Melanocyte of skin (primary cell): ENCODE measurements at places on chromosomes 2 and 18. TPM values are rescaled to one million over a fixed set of nuclear protein-coding genes. Genes with fewer than 3 reads are reported as not detected.

The MOCOS gene
- total RNA-seq = 46.9 and 69.2 TPM in 2 replicates

The PID1 gene
- total RNA-seq = under 0.01 and 0.77 TPM in 2 replicates

The TRABD2A gene
- 2.4 and 3.6 TPM in 2 replicates for total RNA-seq

The TRAPPC8 gene
- 43.4 and 64.0 TPM in 2 replicates for total RNA-seq

The MRPL44 gene
- total RNA-seq = 95.0 and 96.7 TPM in 2 replicates
